ENCODE measurements at places on chromosomes 11 and 22.

GRCh38 chr11:17505146-17505545 is 28.5 kb upstream of the ABCC8 start:
- DNase-seq, result no peak

DNA sequence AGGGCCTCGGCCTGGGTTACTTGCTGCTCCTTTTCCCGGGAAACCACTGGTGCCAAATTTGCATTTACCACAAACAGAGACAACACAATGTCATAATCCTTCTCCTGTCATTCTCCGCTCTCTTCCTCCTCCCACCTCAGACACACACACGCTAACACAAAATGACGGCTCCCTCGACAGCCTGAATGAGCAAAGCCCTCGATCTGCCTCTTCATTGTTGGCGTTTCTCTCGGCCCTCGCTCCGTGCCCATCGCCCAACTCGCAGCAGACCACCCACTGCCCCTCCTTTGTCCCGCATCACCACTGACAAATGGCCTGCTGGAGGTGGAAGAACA is 12.5 kb upstream of the TCF20 start:
- no peak for DNase-seq

GRCh38 chr22:37016134-37016910 is 2.9 kb downstream of the TST start:
- DNase-seq, result no peak

- DNase-seq, result no peak
Measured at GRCh38 chr22:43506487-43506886, 94.7 kb downstream of the MPPED1 start.

- DNase-seq, result no peak
Measured at GRCh38 chr11:116545912-116546311, 226.9 kb downstream of the BUD13 start.

DNA sequence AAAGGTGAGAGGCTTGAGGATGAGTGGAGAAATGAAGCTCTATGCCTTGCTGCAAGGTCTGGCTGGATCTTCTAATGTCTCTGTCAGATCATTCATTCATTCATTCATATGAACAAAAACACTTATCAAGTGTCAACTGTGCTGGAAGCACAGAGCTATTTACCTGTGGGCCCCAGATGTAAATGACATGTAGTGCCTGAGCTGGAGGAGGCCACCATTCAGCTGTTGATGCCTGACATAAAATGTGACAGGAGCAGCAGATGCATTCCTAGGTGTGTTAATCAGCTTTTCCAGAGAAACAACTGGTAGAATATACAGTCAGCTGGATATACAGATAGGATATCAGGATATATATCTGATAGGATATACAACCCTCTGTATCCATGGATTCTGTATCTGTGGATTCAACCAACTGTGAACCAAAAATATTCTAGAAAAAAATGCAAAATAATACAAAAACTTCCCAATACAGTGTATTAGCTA is 44.5 kb downstream of the TSPAN18 start:
- DNase-seq, result no peak

GRCh38 chr11:8839957-8840945 is 70.7 kb upstream of the AKIP1 start:
- no peak for DNase-seq

- no peak for DNase-seq
Measured at GRCh38 chr22:39995393-39996252, 869 bp downstream of the FAM83F start.

DNA sequence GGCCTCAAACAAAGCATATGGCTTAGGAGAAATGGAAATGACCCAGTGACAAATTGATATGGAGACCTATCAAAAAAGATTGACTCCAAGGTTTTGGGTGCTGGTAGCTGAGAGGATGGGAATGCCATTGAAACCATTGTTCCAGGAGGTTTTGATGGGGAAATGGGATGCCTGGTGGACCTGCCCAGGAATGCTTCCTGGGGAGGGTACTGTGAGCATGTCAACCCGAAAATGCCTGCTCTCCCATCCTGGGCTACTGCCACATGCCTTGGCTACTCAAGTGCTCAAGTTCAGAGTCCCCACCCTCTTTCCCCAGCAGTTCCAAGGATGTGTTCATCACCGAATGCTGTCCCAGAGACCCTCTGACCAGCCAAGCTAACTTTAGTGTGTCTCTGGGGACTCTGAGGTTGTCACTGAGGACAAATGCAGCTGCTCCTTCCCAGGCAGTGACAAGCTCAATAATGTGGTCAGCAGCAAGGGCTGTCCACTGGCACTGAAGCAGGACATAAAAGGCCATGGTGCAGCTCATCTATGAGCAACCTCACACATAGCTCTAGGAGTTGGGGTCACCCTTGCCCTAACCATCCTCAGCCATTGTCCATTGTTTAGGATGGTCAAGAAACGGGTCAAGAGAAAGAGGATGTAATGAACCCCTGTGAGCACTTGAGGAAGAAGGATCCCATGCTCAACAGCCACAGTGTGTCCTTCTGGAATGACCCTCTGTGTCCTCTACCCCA is 83.7 kb downstream of the TRIM29 start:
- DNase-seq, result no peak

DNA sequence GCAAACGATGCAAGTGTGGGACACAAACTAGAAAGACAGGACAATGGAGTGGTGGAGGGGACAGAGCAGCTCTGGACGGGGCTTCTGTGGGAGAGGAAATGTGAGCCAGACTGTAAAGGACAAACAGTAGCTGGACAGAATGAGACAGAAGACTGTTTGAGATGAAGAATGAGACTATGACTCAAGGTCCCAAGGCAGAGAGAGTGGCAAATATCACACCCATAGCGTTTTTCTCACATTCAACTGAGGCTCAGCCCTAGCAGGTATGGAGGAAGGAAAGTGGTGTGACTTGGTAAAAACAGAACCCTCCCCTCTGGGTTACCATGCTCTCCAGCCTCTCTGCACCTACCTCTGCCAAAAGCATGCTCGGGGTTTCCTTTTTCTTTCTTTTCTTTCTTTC is 96.5 kb downstream of the RPL27A start:
- no peak for DNase-seq

- no peak for DNase-seq
Measured at GRCh38 chr11:130162733-130163132, 3.2 kb downstream of the ST14 start.

- no peak for DNase-seq
Measured at GRCh38 chr11:45176996-45177395, 30.6 kb downstream of the PRDM11 start.

DNA sequence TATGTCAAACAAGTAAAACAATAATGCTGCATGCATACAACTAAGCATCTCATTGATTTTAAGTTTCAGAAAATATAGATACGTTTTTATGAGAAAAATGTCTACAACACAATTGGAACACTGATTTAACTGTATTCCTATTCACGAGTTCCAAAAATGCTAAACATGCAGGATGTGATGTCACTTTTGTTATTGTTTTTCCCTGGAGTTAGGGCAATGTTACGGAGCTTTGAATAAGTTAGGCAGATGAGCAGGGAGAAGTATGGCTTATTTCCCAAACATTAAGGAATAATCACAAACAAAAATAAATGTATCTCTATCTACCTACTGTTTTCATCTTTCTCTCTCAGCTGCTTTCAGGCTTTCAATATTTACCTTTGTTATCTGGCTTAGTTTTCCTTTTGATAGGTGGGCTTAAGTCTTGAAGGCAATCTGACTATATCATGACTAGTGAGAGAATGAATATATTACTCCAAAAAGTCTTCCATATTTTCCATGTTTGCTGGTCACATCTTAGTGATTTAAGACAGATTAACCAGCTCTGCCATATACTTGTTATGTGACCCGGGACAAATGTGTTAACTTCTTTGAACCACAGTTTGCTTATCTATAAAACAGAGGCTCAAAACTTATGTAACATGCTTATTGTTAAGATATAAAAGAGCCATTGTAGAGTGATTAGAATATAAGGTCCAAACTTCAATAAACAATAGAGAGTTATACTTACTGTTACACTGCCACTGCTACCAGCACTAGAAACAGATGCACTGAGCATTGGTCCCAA is 854.4 kb upstream of the CCDC90B start:
- no peak for DNase-seq

GRCh38 chr11:43356336-43356735 is 2.4 kb upstream of the TTC17 start:
- DNase-seq, result no peak

- DNase-seq, result no peak
Measured at GRCh38 chr11:10285148-10285802, 8.7 kb downstream of the SBF2 start.

GRCh38 chr22:36177160-36177559 is 16.6 kb upstream of the APOL3 start:
- no peak for DNase-seq

- DNase-seq, result no peak
Measured at GRCh38 chr22:37326726-37327125, 44.4 kb downstream of the CYTH4 start.

DNA sequence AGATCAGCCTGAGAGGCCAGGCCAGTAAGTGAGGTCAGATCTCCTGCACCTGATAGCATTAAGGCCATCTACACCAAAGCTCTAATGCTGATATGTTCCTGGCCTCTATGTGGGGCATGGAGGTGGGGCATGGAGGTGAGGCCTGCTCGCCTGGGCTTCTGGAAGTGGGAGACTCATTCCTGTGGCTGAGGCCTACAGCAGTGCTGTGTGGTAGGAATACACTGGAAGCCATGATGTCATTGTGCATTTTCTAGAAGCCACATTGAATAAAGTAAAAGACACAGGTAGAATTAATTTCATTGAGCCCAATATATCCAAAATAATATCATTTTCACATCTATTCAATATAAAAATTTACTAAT is 2.7 kb downstream of the PNPLA3 start:
- no peak for DNase-seq

- DNase-seq, result no peak
Measured at GRCh38 chr11:129505266-129505665, 129.6 kb downstream of the BARX2 start.

- peak; percentile 7 for DNase-seq
Measured at GRCh38 chr22:36136475-36136874, 24.1 kb downstream of the APOL3 start.

GRCh38 chr11:94664346-94664745 is 97.2 kb downstream of the PIWIL4 start:
- no peak for DNase-seq

DNA sequence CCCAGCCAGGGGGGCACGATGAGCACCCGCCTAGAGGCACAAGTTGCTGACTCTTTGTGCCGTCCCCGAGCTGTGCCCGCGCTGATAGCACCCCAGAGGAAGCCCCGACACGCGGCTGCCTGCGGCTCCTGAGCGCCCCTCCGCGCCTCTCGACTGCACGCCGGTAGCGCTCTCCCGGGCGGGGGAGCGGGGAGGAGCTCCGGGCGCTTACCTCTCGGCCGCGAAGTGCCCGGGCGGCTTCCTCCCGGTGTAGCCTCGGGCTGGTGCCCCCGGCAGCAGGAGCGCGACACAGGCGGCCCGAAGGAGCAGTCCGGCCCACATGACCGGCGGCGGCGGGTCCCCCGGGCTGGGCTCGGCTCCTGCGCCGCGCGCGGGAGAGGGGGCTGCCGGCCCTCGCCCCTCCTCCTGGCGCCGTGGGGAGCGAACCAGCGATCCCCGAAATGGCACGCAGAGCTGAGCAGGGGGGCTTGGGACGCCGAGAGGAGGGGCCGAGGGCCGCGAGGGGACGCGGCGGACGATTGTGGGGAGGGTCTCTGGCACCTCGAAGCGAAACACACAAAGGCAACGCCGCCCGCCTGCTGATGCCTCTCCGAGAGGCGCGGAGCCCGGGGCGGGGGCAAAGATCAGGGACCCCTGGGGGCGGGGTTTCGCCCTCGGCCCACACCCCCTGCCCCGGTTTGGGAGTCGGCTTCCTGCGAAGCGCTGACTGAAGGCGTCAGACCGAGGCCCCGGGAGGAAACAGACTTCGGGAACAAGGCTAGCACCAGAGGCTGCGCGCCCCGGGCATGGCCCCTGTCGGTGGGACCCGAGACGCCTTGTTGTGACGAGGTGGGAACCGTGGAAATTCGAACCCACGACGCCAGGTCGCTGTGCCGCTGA is at the start of gene VWCE:
Gene VWCE, minus strand, starts transcription at position 600 of the 879 bp plus-strand sequence. Its CDS starts 279 bp downstream, at position 321.
- DNase-seq, result no peak

- no peak for DNase-seq
Measured at GRCh38 chr22:19874307-19875060, 19.8 kb upstream of the GNB1L start.

GRCh38 chr11:45454917-45455401 is 168.8 kb upstream of the SYT13 start:
- no peak for DNase-seq

DNA sequence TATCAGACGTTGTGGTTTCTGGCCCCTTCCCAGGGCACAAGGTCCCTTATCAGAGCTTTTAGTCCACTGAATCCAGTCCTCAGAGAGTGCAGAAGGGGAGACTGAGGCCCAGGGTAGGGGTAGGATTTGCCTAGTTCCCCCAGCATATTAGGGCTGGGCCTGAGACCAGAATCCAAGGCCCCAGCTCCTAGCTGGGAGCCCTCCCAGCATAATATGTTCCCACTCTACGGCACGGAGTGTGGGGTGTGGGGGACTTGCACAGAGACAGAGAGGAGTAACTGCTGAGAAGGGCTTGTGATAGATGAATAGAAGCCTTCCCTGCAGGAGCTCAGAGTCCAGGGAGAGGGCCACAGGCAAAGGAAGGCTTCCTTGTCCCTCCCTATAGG is 43.8 kb downstream of the NEU3 start:
- DNase-seq, result no peak

- no peak for DNase-seq
Measured at GRCh38 chr11:7609015-7609414, 64.3 kb downstream of the CYB5R2 start.

DNA sequence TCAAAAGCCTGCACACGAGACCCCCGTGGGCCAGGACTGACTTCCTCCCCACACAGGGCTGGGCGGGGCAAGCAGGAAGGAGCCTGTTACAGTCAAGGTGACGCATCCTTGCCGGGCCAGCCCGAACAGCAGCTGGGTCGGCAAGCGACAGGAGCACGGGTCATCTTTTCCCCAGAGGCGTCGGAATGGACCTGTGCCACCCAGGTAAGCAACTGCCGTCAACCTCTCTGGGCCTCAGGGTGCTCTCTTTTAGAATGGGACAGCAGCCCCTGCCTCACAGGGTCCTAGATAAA is at the start of gene CYTH4:
Gene CYTH4, plus strand, starts transcription at position 124 of the 293 bp plus-strand sequence. Its CDS starts 62 bp downstream, at position 186.
- DNase-seq, result no peak
